ENCODE measurements at places on chromosomes 16 and 17. TPM values are rescaled to one million over a fixed set of nuclear protein-coding genes. Genes with fewer than 3 reads are reported as not detected.

MLYCD gene
- total RNA-seq: 2.5 TPM

KRT15 gene
- 6.6 TPM for total RNA-seq

TBC1D3 gene
- not detected for total RNA-seq

DRC3 gene
- total RNA-seq: 0.88 TPM

CD300H gene
- not detected for total RNA-seq

GLTPD2 gene
- total RNA-seq: not detected

PRAC1 gene
- not detected for total RNA-seq

SPN gene
- 0.11 TPM for total RNA-seq

MON1B gene
- 32.1 TPM for total RNA-seq

ZMYND15 gene
- total RNA-seq: not detected

CHD3 gene
- 87.9 TPM for total RNA-seq

TMEM114 gene
- not detected for total RNA-seq

SLC35G3 gene
- not detected for total RNA-seq

CES1 gene
- not detected for total RNA-seq

FAM20A gene
- not detected for total RNA-seq

MT3 gene
- total RNA-seq: not detected

SCPEP1 gene
- total RNA-seq: 41.8 TPM

Measured in HFFc6 (cell line).